Activated CD4-positive, alpha-beta T cell treated with anti-CD3 and anti-CD28 coated beads, Interleukin-2, Interleukin-6, amounts not matched to agents 100 ng/mL and 50 ng/mL, durations not matched to agents 16 hours and 8 hours (primary cell): ENCODE measurements at places on chromosomes 7 and 10.

DNA sequence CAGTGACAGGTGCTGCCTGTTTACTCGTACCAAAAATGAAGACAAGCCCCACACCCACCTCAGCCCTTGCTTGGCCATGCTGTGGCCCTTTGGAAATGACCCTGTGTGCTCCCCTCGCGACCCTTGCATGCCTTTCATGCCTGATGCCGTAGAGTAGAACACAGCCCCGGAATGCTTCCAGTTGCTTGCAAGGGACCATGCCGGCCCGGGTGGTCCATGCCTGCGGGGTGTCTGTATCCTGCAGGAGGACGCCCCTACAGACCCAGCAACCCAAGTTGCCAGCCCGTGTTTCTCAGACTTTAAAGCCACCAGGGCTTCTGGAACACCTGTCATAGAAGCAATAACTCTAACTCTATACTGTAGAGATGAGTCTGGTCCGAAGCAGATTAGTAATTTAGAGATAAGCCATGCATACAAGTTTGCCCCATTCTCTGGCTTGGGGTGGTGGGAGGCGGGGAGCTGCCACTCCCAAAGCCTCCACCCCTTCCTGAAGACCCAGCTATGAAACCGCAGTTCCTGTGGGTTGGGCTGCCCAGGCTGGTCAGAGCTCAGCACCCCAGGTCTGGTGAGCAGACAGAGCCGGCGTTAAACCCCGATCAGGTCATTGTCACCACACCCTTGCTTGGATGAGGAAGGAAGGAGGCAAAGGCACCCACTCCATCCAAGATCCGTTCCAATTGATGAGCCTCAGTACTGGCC lies 143.5 kb downstream of the ADCY1 start:
- no peak for DNase-seq

- no peak for DNase-seq
Measured at GRCh38 chr10:96279191-96279641, 7.8 kb upstream of the BLNK start.

DNA sequence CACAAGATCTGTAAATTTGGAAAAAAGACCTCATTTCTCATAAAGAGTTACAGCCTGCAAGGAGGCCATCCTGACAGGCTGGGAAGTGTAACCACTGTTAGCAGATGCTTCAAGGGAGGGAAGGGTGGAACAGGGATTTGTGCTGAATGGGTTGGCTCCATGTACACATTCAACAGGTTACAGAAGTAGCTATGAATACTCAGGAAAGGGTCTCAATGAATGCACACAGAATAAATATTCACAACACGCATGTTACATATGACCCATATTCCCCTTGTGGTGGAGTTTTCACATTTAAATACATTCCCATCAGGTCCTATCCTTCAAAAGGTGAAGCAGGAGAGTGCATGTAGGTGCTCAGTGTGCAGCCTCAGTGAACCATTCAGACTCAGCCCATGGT lies 316.4 kb upstream of the COBL start:
- DNase-seq = no peak

DNA sequence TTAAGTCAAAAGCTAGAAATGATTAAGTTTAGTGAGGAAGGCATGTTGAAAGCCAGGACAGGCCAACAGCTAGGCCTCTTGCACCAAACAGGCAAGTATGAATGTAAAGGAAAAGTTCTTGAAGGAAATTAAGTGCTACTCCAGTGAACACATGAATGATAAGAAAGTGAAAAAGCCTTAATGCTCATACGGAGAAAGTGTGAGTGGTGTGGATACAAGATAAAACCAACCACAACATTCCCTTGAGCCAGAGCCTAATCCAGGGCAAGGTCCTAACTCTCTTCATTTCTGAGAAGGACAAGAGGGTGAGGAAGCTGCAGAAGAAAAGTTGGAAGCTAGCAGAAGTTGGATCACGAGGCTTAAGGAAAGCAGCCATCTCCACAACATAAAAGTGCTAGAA lies 53.0 kb downstream of the DNAJC1 start:
- no peak for DNase-seq

GRCh38 chr10:6929148-6929830 lies 349.2 kb upstream of the PRKCQ start:
- no peak for DNase-seq

DNA sequence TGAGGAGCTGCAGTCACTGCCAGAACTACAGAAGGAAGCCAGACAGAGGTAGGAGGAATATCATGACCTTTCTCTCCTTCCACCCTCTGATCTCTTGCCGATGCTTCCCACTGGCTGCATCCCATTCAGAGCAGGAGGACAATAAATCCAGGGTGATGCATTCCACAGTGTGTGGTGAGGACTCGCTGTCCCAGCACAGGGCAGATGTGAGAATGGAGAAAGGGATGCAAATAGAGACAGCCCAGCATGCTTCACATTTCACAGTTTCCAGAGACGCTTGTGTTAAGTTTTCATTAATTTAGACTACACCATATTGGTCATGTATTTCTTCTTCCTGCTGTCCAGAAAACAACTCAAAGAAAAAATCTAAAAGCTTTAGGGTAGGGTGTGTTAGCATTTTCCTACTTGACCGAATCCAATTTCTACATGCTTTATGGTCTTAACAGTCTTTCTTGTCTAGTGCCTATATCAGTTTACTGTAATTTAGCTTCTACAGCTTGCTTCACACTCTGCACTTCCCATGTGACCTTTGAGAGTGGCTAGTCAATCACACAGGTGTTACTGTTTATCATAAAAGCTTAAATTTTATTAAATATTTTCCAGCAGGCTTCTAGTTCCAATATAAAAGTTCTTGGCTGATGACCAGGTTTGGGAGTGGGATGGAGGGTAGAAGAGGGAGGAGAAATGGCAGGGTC lies 155.6 kb downstream of the RAPGEF5 start:
- no peak for DNase-seq

DNA sequence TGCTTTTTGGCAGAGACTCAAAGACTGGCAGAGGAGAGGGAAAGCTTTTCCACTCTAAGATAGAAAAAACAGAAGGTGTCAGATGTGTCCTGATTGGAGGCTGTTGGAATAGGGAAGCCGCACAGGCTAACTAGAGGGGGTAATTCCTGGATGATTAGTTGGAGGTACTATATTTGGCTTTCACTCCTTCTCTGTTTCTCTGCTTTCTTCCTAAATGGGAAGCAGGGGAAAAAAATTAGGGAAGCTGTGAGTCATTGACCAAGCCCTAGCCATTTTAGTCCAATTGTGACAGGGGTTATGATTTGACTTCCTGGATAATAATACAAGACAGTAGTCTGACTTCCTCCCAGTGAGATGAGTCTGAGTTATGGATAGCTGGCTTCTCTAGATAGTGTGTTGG lies 475.2 kb upstream of the CELF2 start:
- no peak for DNase-seq

GRCh38 chr7:102431617-102432298 lies 1.6 kb upstream of the ORAI2 start:
- peak; percentile 69 for DNase-seq

- DNase-seq = no peak
Measured at GRCh38 chr7:7127773-7128172, 54.6 kb upstream of the C1GALT1 start.

DNA sequence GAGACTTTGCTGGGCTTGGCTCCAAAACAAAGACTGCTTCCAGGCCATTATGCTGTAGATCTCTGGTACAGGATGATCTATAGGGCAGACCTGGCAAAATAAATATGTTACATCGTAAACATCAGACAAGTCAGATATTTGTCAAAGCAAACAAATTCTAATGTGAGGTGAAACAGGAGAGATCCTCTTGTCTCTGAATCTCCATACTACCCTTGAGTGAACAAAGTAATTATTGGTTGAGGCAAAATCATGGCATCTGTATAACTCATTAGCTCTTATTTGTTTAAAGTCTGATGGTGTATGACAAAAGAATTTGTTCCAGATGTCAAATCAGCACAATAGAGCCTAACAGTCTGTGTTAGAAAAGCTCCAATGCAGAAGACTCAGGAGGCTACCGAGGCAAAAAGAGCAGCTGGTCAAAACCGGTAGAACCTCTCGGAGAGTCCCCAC lies 1291.5 kb downstream of the TYW1 start:
- no peak for DNase-seq

DNA sequence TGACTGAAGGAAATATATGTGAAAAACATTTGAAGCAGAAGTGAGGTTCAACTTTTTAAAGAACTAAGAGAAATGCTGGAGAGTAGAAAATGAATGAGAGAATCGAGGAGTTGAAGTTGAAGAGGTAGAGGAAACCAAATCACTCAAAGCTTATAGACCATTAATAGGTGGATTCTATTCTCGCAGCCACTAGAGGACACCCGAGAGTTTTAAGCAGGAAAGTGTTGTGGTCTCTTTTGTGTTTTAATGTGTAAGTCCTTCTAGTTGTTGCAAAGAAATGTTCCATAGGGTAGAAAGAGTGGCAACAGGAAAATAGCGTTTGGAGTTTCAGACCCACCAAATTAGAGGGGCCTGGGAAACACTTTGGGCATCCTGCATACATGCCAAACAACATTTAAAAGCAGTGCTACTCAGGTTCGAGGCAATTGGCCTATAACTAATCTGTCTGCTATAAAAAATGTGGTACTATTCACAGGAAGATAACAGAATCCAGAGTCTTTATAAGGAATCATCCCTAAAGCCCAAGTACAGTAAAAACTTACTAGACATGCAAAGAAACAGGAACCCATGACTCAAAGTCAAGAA lies 75.3 kb upstream of the TAS2R16 start:
- DNase-seq = peak; percentile 3

GRCh38 chr10:102394801-102395399 lies 605 bp upstream of the NFKB2 start:
- DNase-seq = peak; percentile 59

- no peak for DNase-seq
Measured at GRCh38 chr7:25727446-25727845, 424.6 kb upstream of the NFE2L3 start.

- DNase-seq = peak; percentile 13
Measured at GRCh38 chr7:150432915-150433892, 17.2 kb upstream of the GIMAP8 start.

DNA sequence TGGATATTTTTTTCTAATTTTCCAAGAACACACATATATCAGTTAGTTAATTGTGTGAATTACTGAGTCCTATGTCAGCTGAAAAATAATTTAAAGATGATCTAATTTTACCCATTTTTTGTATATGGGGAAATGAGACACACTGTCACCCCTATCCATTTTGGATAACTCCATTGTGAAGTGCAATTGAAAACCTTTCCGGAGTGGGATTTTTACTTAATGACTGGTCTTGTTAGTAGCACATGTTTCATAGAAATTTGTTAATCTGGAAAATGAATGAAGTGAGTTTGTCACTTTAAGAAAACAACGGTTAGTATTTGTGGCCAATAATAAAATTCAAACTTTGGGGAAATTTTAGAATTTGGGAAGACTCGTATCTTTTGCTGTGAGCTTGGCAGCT lies 2.0 kb downstream of the GARS1 start:
- no peak for DNase-seq

- DNase-seq = no peak
Measured at GRCh38 chr10:92523639-92524038, 50.3 kb downstream of the IDE start.

DNA sequence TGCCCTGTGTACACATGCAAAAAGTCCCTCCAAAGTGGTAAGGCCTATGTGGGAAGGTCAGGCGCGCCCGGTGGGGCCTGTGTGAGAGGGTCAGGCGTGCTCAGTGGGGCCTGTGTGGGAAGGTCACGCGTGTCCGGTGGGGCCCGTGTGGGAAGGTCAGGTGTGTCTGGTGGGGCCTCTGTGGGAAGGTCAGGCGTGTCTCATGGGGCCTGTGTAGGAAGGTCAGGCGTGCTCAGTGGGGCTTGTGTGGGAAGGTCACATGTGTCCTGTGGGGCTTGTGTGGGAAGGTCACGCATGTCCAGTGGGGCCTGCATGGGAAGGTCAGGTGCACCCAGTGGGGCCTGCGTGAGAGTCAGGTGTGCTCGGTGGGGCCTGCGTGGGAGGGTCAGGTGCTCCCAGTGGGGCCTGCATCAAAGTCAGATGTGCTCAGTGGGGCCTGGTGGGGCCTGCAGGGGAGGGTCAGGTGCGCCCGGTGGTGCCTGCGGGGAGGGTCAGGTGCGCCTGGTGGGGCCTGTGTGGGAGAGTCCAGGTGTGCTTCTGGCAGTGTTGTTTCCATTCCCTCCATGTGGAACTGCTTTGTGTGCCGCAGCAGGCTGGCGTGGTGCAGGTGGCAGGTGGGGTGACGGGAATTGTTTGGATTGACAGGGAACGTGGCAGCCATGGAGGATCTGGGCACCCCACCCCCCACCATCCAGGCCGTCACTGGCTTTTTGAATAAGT lies 15.4 kb downstream of the LRRC27 start:
- no peak for DNase-seq
